ENCODE measurements at places on chromosomes 5 and 9.

DNA sequence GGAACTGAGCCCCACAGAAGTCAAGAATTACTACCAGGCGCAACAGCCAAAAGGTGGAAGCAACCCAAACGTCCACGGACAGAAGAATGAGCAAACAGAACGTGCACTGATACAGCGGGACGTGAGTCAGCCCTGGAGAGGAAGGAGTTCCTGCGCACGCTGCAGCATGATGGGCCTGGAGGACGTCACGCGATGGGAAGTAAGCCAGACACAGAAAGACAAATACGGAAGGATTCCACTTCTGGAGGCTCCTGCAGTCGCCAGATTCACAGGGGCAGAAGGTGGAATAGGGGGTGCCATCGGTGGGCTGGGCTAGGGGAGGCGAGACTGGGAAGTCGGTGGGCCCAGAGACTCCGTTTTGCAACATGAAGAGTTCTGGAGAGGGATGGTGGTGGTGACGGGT is 80.3 kb upstream of the PHYKPL start:
- DNase-seq, result no peak

GRCh38 chr9:115922444-115922843 is 231.1 kb upstream of the PAPPA start:
- DNase-seq, result no peak

GRCh38 chr9:105362470-105362869 is 85.4 kb upstream of the FSD1L start:
- DNase-seq, result no peak

DNA sequence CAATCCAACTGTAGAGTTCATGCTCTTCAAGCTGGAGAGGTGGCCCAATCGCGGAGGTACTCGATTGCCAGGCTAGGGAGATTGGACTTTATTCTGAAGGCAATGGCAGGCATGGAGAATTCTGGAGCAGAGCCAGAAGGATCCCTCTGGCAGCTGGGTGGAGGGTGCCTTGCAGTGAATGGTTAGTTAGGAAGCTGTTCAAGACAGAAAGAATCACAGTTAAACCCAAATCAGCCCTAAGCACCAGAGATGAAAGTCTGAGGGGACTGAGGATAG is 182.4 kb downstream of the RGS3 start:
- DNase-seq, result no peak

GRCh38 chr9:36742264-36742663 is 169.6 kb downstream of the MELK start:
- DNase-seq, result no peak

GRCh38 chr5:28398185-28398584 is 1359.8 kb upstream of the CDH9 start:
- DNase-seq, result no peak

All from activated CD8-positive, alpha-beta memory T cell treated with anti-CD3 and anti-CD28 coated beads, Interleukin-2, amount 10 ng/mL, durations not matched to agents 7 days and 5 days (primary cell).